ENCODE measurements at places on chromosomes 5 and 9.
A peak's percentile ranks its signal among the peaks of the same experiment; 100 is the strongest.

DNA sequence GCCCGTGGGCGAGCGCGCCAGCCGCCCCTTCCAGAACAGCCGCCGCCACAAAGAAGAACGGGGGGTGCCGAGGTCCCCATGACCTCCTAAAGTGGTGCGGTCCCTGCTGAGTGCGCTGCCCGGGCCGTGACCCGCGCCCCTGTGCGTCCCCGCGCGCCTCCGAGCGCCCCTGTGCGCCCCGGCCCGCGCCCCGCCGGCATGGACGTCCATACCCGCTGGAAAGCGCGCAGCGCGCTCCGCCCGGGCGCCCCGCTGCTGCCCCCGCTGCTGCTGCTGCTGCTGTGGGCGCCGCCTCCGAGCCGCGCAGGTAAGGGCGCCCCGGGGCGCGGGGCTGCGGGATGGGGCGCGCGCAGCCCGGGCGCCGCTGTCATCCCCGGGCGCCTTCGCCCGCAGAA, 384 bp downstream of the COL5A1 start:
- DNase-seq: no peak

DNA sequence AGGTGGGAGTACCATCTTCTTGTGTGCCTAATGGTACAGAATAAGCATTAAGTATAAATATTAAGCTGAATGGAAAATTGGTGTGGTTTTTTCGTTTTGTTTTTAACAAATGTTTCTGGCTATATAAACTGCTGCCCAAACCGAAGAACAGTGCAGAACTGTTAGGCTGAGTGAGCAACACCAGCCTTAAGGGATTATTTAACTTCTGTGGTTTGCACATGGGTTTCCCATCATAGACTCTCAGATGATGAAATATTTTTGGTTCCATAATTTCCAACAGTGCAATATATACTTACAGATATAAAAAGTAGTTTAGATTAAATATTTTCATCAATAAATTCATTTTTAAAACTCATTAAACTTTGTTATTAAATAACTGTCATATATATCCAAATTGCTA, 16.4 kb downstream of the C5orf63 start:
- no peak for DNase-seq

GRCh38 chr9:16708656-16709435, 161.6 kb downstream of the BNC2 start:
- DNase-seq: no peak

DNA sequence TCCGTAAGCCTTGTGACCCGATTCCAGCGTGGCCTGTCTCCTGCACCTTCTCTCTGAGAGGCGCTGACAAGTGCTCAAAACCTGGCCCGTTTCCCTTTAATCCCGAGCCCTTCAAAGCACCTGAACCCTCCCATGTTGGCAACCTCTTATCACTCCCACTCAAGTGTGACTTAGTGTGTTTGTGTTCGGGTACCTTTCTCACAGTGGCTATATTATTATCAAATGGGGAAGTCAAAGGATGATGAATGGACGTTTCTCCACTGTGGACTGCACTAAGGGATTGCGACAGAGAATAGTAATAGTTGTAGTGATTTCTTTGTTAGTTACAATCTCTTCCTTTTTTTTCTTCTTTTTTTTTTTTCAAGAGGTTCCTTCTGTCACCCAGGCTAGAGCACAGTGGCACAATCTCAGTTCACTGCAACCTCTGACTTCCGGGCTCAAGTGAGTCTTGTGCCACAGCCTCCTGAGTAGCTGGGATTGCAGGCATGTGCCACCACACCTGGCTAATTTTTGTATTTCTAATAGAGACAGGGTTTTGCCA, 65.4 kb upstream of the TNFSF8 start:
- DNase-seq: no peak

- no peak for DNase-seq
Observed at GRCh38 chr5:11528720-11529119, 375.5 kb downstream of the CTNND2 start.

DNA sequence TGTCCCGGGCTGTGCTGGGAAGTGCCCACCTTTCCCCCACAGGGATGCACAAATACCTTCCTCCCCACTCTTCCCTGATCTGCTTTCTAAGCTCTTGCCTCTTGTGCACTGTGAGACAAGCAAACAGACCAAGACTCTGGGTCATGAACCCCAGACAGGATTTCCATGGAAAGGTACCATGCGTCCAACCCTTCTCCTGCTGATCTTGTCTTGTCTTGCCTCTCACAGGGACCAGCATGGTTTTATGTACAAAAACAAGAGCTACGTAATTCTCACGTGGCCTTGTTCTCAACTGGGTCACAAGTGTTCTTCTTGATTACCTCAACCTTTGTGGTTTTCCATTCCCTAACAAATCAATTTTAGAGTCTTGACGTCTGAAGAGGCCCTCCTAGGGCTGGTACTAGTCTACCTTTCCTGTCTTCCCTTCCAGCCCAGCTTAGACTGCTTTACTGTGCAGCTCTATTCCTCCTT, 176.5 kb upstream of the MAP3K1 start:
- DNase-seq: peak; percentile 19

DNA sequence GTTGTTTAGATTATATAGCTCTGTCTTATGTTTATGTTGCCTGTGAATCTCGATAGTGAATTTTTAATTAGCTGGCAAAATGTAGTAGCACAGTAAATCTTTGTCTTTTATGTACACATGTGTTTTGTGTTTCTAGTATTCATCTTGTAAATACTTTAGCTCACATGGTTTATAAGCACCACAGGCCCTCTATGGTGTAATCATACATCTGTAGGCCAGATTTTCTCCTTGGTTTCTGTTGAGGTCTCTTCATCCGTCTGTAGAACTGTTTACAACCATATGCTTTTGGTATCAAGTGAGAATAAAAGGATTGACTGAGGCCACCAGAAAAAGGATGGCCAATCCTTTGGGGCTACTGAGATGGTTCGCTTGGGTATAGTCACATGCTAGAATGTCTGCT, 45.0 kb downstream of the PRR16 start:
- no peak for DNase-seq

- DNase-seq: peak; percentile 15
Observed at GRCh38 chr5:61332851-61333320, 828 bp downstream of the ZSWIM6 start.

DNA sequence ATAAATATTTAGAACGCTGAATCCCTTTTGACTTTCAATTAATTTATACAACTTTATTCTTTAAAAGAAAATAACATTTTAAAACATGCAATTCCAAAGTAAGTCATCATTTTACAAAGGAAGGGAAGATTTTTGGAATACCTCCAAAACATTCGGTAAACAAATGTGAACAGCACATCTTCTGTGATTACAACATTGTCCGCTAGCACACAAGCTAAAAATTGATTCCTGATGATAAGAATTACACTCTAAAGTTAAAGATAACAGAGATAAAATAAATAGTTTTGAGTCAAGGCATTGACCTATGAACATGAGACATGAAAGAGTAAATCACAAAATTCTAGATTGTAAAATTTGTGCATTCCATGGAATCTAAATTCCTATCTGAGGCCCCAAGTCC, 56.2 kb upstream of the TRAF1 start:
- no peak for DNase-seq

DNA sequence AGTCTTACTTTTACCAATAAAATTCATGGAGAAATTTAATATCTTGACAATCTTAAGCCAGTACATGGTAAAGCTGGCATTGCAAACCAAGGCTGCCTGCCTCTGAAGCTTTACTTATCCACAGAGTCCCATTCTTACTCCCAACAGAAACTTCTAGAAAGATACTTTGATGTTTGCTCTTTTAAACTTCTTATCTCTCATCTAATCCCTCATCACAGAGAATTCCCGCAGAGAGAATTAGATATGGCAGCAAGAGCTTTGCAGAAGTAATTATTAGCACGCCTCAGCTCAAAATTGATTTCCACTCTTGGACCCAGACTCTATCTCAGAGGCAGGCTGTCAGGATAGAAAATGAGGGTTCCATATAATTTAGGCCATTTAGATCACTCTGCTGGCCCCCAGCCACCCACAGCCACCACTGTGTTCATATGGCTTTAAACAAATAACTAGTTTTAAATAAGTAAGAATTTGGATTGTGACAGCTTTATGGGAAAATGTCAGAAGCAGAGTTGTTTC, 37.9 kb upstream of the GAS1 start:
- DNase-seq: no peak

- no peak for DNase-seq
Observed at GRCh38 chr5:167816864-167817263, 474.6 kb upstream of the WWC1 start.

DNA sequence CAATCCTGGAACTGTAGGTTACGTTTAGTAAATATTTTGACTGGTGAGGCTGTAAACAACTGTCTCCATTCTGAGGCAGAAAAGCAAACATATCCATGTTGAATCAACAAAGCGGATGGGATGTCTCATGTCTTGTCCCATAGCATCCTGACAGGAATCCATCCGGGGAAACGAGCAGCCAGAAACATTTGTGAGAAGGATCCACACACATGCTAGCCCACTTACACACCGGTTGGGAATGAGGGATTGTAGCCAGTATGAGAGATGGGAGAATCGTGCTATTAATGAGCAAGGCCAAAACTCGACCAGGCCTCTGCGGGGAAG, 117.5 kb downstream of the FSTL4 start:
- DNase-seq: no peak

DNA sequence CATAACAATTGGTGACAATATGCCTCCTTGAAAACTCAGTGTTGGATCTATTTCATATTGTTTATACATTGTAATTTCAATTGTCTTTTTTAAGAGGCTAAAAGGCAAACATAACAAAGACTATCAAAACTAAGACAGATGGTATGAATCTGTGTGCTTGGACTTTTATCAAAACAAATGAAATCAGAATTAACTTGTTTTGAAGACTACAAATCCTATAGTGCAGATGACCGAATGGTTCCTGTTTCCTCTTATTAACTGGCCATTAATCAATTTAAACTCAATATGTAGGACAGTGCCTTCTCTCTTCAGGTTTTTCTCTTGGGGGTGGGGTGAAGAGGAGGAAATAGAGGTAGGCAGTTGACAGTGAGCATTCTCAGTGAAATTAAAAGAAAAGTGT, 366.9 kb upstream of the GRAMD2B start:
- no peak for DNase-seq

- no peak for DNase-seq
Observed at GRCh38 chr5:40405996-40406740, 273.5 kb upstream of the PTGER4 start.

GRCh38 chr5:107676702-107677101, 6.0 kb upstream of the EFNA5 start:
- no peak for DNase-seq

All from activated T-helper 1 cell treated with Interleukin-2 at 50 U/mL for 16 hours (primary cell).